CD4-positive, alpha-beta T cell treated with Interleukin-12 subunit alpha and Interleukin-12 subunit beta, for 1 hour (primary cell): ENCODE measurements at places on chromosomes 1 and 21.

DNA sequence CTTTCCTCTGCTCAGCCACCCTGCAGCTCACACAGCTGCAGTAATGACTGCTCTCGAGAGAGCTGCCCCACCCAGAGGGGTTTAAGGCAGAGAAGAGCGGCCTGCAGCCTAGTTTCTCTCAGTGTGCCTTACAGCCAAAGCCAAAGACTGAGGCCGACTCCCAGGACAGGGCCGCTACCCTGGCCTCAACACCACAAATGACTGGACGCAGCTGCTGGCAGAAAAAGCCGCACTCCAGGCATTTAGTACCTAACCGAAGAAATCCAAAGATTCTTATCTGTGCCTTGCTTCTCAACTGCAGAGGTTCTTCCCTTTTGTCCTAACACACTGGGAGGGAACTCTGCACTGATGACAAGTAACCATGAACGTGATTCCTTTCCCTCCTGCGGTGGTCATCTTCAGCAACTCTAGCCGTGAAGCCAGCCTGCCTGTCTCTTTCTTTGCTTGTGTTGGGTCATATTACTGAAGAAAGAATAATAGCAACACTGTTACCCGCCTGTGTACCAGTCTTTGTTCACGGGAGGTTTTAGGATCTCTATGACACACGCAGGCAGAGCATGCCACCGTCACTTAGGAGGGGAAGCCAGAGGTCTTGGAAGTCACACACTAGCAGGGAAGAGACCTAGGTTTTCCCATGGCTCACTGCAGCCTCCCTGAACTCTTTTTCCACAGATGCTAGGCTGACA, 202.7 kb downstream of the RHOU start:
- no peak for DNase-seq

DNA sequence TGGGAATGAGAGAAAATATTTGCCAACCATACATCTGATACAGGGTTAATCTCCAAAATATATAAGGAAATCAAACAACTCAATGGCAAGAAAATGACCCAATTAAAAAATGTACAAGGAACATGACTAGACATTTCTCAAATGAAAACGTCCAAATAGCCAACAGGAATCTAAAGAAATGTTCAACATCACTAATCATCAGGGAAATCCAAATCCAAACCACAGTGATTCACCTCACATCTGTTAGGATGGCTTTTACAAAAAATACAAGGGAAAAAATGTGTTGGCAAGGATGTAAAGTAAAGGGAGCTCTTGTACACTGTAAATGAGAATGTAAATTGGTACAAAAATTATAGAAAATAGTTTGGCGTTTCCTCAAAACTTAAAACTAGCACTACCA, 54.7 kb upstream of the ZRANB2 start:
- DNase-seq: no peak

GRCh38 chr1:19715334-19716203, 50.9 kb downstream of the HTR6 start:
- peak; percentile 83 for DNase-seq

GRCh38 chr1:100930494-100930893, 34.6 kb downstream of the SLC30A7 start:
- DNase-seq: peak; percentile 45

- no peak for DNase-seq
Measured at GRCh38 chr1:4931486-4931885, 277.1 kb downstream of the AJAP1 start.

DNA sequence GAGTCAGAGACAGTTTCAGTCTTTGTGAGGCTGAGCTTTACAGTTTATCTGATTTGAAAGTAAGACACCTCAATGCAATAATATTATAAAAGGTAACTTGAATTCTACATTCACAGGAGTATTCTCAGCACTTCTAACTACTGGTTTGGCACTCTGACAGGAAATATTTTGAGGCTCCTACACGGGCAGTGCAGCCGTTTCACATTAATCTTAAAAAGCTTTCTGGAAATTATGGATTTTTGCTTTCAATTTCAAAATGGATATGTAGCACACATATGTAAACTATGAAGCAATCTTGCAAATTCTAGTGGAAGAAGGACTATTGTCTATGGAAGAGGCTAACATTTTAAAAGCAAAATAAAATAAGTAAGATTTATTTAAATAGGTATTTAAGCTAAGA, 262.9 kb upstream of the SNX7 start:
- no peak for DNase-seq

GRCh38 chr1:114696810-114697209, 1.5 kb upstream of the AMPD1 start:
- no peak for DNase-seq

DNA sequence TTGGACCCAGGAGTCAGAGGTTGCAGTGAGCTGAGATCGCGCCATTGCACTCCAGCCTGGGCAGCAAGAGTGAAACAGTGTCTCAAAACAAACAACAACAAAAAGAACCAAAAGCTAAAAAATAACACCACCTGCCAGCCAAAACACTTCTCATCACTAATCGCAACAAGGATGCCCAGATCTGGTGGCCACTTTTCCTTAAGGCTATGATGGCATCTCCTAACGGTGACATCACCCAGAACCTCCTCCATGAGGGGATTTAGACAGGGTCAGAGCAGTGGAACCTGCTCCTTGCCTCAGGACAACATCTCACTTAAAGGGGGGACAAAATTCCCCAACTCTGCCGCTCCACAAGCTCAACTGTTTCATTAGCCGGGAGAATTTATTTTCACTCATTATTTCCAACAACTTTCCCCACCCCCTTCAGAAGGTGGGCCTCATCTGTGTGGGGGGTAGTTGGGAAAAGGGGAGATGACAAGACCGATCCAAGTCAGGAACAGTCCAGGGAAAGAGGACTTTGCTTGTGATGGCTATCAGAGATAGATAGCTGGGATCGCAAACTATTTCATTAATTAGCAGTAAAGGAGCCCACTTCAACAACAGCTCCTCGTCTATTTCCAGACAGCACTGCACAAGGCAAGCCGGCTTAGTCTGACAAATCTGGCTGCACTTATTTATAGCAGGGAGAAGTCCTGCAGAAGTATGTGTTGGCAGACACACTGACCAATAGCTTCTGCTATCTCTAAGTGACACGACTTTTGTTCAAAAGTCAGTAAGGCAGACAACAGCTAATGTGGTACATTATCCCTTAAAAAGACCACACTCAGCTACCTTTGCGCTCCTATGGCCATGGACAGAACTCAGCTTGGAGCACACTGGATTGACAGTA, 2.6 kb downstream of the PABPC4 start:
- no peak for DNase-seq

- DNase-seq: no peak
Measured at GRCh38 chr1:65317866-65318653, 8.7 kb downstream of the DNAJC6 start.

DNA sequence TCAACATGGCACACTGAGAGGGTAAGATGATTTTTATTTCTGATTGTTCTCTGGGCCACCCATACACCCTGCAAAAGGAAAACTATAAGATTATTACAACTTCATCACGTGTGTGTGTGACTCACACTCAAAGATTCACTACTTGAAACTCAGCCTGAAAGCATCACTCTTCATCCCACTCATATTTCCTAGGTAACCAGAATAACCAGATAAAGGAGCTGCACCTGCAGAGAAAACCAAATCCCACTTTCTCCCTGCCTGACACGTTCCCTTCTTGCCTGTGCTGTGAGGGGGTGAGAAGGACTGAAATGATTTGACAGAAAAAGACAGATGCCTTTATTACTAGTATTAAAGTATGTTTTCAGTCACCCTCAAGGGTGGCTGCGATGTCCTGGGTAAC, 131.6 kb downstream of the TGFBR3 start:
- DNase-seq: no peak

- no peak for DNase-seq
Measured at GRCh38 chr1:85320371-85321131, 44.1 kb upstream of the BCL10 start.

DNA sequence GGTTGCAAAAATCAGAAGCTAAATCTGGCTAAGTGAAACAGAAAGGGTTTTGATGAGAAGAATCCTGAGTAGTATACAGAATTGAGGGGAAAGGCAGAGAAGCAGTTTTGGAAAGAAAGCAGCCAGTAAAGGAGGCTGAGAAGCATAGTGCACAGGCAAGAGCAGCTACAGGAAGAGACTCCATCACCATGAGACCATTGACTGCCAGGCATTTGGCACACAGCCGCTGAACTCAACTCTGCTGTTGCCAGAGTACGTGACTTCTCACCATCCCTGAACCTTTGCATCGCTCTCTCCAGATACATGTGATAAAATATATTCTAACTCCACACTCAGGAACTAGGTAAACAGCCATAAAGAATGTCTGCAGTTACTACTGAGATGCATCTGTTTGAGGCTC, 128.3 kb upstream of the C1orf21 start:
- DNase-seq: no peak

DNA sequence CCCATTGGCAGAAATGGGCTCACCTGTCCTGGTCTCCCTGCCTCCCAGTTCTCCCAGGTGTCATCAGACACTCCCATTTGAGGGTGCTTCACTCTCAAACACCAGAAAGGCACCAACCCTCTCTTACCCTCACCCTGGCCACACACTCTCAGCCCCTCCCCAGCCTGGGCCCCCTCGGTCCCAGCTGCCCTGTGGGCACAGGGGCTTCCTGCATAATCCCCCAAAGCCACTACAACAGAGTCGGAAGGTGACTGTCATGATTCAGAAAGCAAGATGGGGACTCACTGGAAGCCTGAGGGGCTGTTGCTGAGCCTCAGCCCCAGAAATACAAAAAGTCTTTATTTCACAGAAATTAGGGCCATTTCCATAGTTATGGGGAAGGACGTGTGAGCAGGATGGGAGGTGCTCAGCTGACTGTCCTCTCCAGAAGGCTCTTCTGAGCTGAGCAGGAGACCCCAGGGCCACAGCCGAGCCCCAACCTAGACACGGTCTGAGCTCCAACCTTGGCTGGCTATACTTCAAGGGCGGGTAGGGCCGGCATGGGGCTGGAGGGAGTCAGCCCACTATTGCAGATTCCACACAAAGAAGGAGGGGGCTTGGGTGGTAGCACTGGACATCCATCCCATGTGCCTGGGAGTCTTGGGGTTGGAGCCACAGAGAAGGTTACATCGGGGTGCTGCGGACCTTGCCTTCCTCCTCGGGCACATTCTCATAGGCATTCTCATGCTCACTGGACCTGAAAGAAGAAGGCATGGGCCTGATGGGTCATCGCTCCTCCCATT, 6.3 kb downstream of the PDZK1IP1 start:
- no peak for DNase-seq

- no peak for DNase-seq
Measured at GRCh38 chr1:7373876-7374562, 397.1 kb upstream of the VAMP3 start.

GRCh38 chr1:68216089-68216772, 16.1 kb downstream of the WLS start:
- DNase-seq: no peak

GRCh38 chr1:159925719-159926078, 392 bp upstream of the TAGLN2 start:
- no peak for DNase-seq

GRCh38 chr1:67817319-67817718, 15.9 kb downstream of the GNG12 start:
- no peak for DNase-seq

DNA sequence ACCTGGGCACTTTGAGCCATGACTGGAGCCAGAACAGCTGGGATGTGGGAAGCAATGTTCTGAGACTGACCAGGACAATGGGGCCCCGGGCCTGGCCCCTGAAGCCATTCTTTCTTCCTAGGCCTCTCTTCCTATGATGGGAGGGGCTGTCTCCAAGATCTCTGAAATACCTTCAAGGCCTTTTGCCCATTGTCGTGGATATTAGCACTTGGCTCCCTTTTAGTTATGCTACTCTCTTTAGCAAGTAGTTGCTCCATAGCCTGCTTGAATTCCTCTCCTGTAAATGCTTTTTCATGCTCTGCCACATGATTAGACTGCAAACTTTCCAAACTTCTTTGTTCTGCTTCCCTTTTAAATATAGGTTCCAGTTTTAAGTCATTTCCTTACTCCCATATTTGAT, 262.9 kb upstream of the CACYBP start:
- DNase-seq: no peak

DNA sequence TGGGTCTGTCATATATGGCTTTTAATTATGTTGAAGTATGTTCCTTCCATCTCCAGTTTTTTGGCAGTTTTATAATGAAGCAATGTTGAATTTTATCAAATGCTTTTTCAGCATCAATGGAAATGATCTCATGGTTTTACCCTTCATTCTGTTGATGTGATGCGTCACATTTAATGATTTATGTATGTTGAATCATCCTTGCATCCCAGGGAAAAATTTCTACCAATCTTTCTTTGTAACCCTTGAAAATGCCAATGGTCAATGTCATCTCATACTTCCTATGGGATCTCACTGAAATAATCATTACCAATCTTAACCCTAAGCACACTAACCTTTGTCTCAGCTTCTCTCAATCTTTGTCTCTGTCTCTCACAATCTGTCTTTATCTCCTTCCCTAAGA, 1004.0 kb downstream of the KCNT2 start:
- no peak for DNase-seq

- DNase-seq: no peak
Measured at GRCh38 chr21:15557925-15558324, 171.9 kb upstream of the USP25 start.

DNA sequence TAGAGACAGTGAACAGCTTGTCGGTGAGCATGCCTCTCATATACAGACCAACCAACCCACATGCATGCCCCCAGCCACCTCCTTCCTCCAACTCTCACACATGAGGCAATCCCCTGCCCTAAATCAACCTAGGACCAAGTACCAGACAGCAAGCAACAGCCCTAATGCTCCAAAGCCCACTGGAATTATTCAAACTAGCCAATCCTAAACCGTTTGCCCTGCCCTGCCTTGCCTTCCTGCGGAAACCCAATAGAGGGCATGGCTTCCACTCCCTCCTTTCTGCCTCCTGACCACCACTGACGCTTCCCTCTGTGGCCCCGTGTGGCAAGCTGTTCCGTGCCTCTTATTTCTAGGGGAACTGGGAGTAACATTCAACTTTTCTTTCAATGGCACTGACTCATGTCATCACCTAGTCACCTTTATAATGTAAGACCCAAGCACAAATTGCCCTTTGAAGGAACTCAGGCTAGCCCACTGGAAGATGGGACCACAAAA, 129.3 kb upstream of the GJB5 start:
- no peak for DNase-seq

- no peak for DNase-seq
Measured at GRCh38 chr1:110719908-110720307, 45.2 kb upstream of the KCNA3 start.
